ENCODE measurements at places on chromosomes 1 and 21.

- no peak for DNase-seq
Observed at GRCh38 chr1:151504252-151504651, 6.9 kb upstream of the CGN start.

- DNase-seq = peak; percentile 98
Observed at GRCh38 chr1:156212833-156213643, at the start of gene PMF1. Gene PMF1, plus strand, starts transcription at chr1:156213007. Its CDS starts 9 bp downstream, at chr1:156213016.

DNA sequence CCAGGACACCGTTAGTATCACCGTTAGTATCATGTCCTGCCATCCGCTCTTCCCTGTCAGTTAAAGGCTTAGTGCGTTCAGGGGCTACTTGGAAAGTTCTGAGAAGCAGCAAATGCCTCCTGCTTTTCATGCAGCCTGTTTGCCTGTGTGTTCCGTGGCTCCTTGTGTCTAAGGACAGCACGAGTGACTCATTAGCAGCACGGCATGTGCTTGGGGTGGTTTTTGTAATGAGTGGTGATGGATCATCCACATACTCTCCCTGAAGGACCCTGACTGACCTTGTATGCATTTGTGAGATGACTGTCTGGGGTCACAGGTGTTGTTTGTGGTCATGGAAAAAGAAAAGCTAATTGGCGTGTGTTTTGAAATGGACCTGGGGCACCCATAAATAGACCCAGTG lies 221.9 kb downstream of the PBX1 start:
- DNase-seq = no peak

GRCh38 chr1:2242814-2243725 lies 15.0 kb downstream of the SKI start:
- peak; percentile 57 for DNase-seq

DNA sequence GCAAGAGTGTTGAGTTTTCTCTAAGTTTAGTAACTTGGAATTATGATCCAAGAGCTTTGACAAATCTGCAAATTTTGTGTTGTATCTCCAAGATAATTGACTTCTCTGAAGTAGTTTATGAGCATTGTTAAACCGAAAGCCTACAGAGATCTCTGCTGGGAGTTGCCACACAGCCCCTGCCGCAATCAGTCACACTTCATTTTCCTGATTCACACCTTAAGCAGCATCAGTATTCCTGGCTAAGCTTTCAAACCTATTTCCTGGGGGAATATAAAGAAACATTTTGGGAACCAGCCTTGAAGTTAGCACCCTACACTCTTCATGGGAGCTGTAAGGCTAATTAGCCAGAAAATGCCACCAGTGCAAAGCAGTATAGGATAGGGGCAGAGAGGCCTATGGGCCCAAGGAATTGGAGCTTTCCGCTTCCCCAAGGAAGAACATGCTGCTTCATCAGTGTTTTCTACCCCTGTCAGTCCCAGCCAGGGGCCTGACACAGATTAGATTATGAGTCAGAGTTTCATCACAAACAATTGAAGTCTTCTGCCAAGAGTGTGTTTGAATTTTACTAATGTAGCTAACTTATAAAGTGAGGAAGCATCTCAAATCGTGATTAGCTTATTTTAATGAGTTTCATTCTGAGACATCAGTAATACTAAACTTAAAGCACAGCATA lies 23.2 kb upstream of the CACYBP start:
- no peak for DNase-seq

DNA sequence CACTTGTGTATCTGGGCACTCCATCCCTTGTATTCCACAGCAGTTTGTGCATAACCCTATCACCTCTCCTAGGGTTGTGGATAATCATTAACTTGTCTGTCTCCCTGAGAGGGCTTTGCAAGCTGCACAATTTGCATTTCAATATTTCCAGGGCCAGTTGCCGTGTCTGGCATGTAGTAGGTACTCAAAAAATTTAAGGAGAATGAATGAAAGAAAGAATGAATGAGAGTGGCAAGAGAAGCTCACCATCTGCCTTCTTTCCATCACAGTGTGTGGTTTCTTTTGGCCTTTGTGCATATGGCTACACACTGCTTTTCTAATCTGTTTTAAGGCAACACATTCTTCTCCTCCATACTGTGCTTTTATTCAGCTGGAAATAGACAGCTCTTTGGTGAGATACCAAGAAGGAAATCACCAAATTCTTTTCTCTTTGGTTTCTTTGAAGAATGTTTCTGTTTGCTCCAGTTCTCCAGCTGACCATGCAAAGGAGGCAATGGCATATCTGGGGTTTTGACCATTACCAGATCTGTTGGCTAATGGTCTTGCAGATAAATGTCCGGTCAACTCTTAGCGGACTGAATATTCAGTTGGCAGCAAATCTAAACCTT lies 49.4 kb downstream of the NGF start:
- no peak for DNase-seq

DNA sequence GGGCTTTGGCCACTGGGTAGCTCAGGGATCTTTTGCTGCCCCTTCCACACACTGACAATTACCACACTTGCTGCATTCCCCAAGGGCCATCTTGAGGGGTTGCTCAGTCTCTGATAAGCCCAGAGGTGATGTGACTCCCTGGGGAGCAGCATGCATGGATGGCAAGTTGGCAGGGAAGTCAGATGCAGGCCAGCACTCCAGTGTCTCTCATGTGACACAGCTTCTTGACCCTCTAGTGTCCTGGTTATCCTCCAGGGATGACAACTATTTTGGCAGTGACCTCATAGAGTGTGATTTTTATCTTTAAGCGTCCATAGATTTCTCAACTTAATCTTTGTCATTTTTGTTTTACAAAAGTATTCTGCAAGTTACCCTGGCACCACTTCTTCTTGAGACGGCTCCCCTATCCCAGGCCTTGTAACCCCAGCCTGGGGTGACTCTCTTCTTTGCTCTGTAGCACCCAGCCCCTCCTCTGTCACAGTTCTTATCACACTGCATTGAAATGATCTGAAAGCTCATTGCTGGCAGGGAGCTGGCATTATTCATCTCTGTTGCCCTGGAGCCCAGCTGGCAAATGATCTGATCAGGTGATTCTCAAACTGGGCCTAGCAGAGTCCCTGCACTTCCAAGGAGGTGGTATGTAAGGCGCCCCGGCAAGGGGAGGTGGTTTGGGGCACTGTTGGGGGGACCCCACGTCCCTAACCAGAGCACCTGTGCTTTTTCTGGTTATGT lies 72.6 kb downstream of the TENT5C start:
- no peak for DNase-seq

GRCh38 chr1:184577319-184577718 lies 177.3 kb downstream of the EDEM3 start:
- no peak for DNase-seq

DNA sequence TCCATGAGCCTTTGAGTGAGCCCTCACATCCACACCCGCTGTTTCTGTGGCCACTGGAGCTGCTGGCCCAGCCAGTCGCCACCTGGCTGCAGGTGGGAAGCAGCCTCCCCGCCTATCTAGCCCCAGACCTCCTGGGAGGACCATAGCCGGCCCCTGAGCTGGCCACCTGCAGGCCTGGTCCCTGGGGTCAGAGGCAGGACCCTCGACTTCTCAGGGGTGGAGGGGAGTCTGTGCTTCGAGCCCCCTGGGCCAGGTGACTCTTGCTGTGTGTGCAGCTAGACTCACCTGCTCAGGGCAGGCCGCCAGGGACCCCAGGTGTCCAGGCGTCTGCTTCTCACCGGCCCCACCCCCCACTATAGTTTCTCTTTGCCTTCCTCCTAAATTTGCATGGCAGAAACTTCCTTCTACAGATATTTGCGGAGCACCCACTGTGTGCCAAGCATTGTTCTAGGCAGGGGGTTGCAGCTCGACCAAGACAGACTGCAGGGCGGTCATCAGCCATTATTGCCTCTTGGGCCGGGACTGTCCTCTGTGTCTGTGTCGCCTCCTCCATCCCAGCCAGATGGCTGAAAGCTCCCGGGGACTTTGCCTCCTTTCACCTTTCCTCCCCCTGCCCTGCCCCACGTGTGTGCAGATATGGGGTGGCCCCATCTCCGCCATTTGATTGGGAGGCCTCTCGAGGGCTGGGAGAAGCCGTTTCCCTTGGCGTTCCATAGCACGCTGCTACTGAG lies 27.3 kb downstream of the SPSB1 start:
- no peak for DNase-seq

GRCh38 chr1:19639999-19640362 lies 4.1 kb upstream of the NBL1 start:
- no peak for DNase-seq

- peak; percentile 35 for DNase-seq
Observed at GRCh38 chr1:213987927-213988506, at the start of gene PROX1. Gene PROX1, plus strand, starts transcription at chr1:213987973. Its CDS starts 8,563 bp downstream, at chr1:213996536.

- no peak for DNase-seq
Observed at GRCh38 chr1:210457568-210457967, 128.9 kb downstream of the HHAT start.
